Activated CD8-positive, alpha-beta memory T cell treated with anti-CD3 and anti-CD28 coated beads, Interleukin-2, amount 50 U/mL, for 48 hours (primary cell): ENCODE measurements at places on chromosomes 4 and X.

- DNase-seq: no peak
Measured at GRCh38 chr4:80173401-80173800, 23.9 kb upstream of the PRDM8 start.

GRCh38 chr4:15458616-15459015 is 11.1 kb upstream of the CC2D2A start:
- no peak for DNase-seq

- no peak for DNase-seq
Measured at GRCh38 chr4:105978684-105979296, 83.5 kb downstream of the NPNT start.

- DNase-seq: no peak
Measured at GRCh38 chr4:15598644-15599043, 56.5 kb downstream of the FBXL5 start.

- no peak for DNase-seq
Measured at GRCh38 chr4:9979101-9979701, 42.1 kb downstream of the SLC2A9 start.

DNA sequence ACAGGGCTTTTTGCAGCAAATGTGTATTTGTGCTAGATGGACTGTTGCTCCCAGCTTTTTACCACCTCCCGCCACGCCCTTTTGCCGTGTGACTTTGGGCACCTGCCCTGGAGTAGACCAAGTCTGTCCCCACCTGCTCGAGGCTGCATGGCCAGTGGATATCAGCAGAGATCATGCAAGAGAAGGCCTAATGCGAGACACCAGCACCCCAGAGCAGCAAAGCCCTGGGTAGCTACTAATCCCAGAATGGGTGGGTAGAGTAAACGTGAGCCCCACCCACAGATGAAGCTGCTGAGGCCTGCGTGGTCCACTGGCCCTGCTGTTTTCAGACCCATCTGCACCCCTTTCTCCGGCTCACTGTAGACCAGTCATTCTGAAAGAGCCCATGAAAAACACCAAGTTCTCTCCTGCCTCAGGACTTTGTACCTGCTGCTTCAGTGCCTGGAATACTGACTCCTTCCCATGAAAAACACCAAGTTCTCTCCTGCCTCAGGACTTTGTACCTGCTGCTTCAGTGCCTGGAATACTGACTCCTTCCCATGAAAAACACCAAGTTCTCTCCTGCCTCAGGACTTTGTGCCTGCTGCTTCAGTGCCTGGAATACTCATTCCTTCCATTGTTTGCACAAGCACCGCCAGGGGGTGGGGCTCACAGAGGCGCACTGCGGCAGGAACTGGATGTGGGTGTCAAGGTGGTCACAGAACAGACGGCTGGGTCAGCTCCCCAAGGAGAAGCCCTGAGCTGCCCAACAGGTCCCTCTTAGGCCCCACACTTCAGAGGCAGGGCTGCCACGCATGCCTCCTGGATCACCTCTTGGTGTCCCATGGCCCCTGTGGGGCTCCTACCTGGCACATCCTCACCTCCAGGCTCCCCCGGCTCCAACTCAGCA is 5.1 kb upstream of the TNIP2 start:
- no peak for DNase-seq

GRCh38 chrX:41664375-41664901 is 24.3 kb upstream of the GPR34 start:
- no peak for DNase-seq

DNA sequence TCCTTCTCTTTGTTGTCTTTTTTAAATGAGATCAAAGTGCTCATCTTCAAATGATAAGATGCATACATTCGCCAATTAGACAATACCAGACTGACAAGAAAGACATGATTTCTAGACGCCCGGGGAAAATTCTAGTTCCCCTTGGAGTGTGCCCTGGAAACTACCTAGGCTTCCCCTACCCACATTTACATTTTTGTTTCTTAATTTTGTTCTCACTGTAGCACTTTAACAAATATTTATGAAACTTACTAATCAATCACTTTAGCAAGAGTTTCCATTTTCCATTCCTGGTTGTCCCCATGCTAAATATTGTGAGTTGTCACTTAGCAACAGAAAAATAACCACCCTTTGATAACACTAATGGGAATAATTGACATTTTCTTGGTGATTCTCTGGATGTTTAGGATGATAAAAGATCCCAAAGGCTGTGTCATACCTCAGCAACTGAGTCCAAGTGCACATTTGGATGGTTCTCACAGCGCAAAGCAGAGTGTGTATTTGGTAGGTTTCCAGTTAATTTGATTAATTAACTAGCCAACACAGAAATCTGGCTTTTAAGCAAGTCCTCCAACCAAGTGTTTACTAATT is 69.6 kb downstream of the FGFBP1 start:
- no peak for DNase-seq

DNA sequence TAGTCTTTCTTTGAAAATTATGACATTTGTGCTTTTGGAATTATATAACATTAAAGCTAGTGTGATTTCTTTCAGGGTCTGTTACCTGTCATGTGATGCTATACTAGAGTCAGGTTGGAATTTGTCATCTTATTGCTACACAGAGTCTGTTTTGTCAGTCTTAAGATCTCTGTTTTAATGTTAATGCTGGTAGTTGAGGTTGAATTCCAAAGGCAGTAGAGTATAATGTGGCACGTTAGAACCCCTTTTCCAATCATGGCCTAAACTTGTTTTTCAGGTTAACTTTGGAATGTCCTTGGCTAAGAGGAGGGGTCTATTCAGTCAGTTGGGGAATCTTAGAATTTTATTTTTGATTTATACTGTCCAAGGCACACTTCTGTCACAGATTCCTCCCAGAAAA is 258.5 kb downstream of the PABPC4L start:
- DNase-seq: no peak

- no peak for DNase-seq
Measured at GRCh38 chrX:136259543-136259942, 8.3 kb upstream of the MAP7D3 start.

GRCh38 chr4:3114377-3114776 is 39.9 kb downstream of the HTT start:
- DNase-seq: no peak

- DNase-seq: no peak
Measured at GRCh38 chrX:153672531-153673427, 834 bp downstream of the PNCK start.

GRCh38 chr4:6278801-6279197 is 9.1 kb downstream of the WFS1 start:
- no peak for DNase-seq

DNA sequence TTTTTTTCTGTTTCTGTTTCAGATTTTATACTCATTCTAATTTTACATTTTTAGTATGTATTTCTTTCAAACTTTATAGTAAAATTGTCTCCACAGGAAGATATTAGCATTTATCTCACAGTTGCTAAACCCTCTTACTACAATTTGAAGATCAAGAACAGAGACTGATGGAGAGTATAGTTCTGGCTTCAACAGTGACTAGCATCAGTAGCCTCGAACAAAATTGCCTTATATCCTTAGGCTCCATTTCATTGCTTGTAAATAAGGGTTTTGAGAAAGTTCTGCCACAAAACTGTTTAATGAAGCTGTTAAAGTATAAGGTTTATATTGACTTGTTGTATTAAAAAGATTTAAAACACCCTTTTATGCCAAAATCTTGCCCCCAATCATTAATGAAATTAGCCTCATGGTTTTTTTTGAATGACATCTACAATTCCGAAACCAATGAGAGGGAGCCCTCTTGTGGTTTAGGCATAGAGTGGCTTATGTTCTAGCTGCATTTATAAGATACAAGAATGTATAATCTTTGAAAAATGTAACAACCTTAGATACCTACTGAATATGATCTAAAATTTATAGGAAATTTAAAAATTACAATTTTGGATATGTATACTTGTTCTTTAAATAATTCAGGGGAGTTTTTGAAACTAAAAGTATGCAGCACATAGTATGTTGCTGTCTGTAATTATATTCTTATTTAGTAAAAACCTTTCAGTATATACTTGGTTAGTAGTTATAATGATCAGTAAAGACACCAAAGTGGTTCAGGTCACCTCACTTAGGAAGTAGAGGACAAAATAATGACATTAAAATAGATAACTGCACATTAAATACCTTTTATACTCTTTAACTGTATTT is 109.8 kb upstream of the HPGD start:
- no peak for DNase-seq

- DNase-seq: no peak
Measured at GRCh38 chrX:65920620-65921019, 119.3 kb downstream of the VSIG4 start.

DNA sequence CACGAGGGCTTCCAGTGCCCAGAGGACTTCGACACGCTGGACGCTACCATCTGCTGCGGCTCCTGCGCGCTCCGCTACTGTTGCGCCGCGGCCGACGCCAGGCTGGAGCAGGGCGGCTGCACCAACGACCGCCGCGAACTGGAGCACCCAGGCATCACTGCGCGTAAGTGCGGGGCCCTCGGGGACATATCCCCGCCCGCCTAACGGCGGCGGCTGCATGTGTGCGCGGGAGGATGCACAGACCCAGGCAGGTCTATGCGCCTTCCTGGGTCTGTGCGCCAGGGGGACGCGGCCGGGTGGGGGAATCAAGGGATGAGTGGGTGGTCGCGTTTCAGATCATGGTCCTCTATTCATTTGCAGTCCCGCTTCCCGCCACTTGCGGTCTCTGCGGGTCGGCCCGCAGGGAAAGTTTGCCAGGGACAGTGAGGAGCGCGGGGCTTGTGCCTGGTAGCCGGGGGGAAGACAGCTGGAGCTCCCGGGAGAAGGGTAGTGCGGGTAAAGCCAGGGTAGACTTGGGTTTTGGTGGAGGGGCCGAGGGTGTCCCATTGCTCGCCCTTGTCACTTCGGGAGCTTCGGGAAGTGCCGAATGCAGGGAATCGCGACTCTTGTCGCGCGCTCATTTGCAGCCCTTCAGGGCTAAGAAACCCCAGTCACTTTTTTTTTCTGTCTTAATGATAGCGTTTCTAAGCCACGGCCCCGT is 1.0 kb downstream of the SHISA3 start:
- peak; percentile 64 for DNase-seq

DNA sequence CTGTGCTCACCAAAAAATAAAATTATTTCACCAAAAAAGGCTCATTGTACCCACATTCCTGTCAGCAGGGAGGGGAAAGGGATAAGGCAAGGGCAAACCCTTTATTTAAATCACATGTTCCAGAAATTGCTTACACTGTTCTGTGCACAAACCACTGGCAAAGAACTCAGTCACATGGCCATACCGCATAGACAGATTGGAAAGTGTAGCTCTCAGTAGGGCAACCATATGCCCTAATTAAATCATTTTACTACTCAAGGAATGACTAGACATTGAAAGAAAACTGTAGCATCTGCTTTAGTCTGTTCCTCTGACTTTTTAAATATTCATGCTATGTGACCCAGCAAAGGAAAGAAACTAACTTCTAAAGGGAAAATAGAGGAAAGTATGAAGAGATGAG is 119.2 kb upstream of the FAM241A start:
- no peak for DNase-seq

DNA sequence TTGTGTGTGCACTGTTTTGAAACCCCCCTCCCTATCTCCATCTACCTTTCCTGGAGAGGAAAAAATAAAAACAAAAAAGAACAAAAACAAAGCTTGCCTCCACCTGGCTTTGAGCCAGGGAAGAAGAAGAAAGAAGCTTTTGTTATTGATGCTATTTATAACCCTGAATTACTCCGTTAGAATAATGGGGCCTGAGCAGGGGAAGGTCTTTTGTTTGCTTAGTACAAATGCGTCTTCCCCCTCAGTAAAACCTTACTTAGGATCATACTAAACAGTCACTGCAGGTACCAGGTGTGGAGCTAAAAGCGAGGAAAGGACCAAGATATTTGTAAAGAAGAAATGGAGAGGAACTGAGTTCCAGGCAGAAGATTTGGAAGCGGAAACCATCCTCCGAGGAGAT is 352.1 kb downstream of the KCNIP4 start:
- no peak for DNase-seq

GRCh38 chr4:30945586-30945985 is 225.4 kb downstream of the PCDH7 start:
- DNase-seq: no peak

GRCh38 chrX:31508338-31508737 is 436.5 kb upstream of the FTHL17 start:
- DNase-seq: no peak

DNA sequence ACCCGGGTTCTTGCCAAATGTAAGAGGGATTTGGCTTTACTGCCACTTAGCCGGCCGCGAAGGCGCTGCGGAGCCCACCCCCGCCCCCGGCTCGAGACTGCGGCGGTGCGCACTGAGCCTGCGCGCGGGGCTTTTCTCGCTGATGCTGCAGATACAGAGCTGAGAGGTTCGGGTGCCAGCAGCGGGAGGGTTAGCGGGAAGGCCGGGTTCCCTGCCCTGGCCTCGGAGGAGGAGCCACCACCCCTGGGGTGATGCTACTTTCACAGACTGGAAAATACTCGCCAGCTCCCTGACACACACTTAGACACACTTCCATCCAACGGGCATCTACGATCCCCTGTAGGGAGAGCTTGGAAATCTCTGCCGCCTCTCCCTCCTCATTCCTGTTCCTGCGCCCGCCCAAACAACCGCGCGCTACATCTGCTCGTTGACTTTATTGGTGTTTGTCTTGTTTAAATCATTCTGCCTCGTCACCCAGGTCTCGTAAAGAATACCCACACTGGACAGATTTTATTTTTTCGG is 2.1 kb upstream of the PCDH7 start:
- peak; percentile 56 for DNase-seq

GRCh38 chrX:150421816-150422215 is 58.7 kb downstream of the MAMLD1 start:
- no peak for DNase-seq

GRCh38 chr4:147801820-147802219 is 69.9 kb downstream of the ARHGAP10 start:
- no peak for DNase-seq

GRCh38 chrX:150886381-150886780 is 12.1 kb downstream of the CD99L2 start:
- DNase-seq: no peak

- no peak for DNase-seq
Measured at GRCh38 chr4:20816287-20816686, 116.0 kb downstream of the PACRGL start.

- no peak for DNase-seq
Measured at GRCh38 chr4:10733481-10734062, 49.0 kb upstream of the CLNK start.

GRCh38 chrX:25523574-25524540 is 508.1 kb upstream of the ARX start:
- no peak for DNase-seq

GRCh38 chr4:180449395-180449956 is 1793.7 kb upstream of the TENM3 start:
- DNase-seq: no peak

GRCh38 chrX:134551376-134552048 is 91.5 kb downstream of the HPRT1 start:
- no peak for DNase-seq

DNA sequence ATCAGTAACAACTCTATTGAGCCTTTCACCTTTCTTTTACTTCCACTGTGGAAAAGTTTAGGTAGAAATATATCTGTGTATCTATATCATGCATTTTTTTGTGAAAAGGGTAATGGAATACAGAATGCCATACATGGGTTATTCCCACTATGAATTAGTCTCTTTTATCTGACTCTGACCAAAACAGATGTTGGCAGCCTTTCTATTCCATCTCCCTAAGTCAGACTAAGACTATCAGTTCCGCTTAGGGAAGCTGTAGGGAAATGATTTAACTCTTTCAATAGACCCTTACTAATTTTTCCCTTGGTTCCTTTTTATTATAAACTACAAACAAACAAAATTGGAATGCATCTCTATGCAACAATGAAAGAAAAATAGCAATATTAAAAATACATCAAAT is 92.3 kb upstream of the LEF1 start:
- DNase-seq: no peak

GRCh38 chr4:152709675-152710438 is 30.1 kb upstream of the TMEM154 start:
- no peak for DNase-seq
